ENCODE measurements at places on chromosomes 12 and 14.

GRCh38 chr12:31321897-31322228, 4.1 kb downstream of the SINHCAF start:
- DNase-seq, result no peak

DNA sequence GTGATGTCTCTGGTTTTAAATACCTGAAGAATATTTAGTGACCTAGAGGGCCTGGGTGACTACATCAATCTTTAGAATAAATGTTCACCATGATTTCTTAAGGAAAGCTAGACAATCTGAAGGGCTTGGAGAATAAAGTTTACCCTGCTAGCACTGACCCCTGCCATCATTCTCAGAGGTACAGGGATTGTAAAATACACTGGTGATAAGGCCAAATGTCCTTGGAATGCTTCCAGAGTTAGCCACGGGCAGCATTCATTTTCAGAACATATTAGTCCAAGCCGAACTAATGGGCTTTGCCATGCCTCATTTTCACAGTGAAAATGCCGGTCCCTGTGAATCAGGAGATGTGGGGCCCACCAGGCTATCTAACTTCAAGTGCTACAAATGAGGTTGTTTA, 1381.7 kb upstream of the SEL1L start:
- no peak for DNase-seq

- DNase-seq, result no peak
Measured at GRCh38 chr14:95426116-95426475, 90.4 kb downstream of the SYNE3 start.

DNA sequence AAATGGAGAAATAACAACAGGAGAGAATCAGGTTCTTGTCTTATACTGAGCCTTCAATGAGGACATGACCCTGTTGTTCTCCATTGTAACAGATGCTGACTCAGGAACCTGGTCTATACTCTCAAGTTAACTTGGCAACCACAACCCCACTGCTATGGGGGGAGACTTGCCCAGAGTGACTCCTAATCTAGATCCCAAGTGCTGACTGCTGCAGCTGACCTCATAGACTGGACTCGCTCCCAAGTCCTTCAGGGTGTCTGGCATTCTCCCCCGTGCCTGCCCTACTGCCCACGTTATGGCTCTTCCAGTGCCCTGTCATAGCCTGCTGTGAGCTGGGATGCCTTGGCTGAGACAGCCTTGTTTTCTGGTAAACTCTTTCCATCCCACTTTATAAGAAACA, 37.1 kb downstream of the NID2 start:
- no peak for DNase-seq

- peak; percentile 94 for DNase-seq
Measured at GRCh38 chr12:3698218-3698974, 54.5 kb downstream of the CRACR2A start.

DNA sequence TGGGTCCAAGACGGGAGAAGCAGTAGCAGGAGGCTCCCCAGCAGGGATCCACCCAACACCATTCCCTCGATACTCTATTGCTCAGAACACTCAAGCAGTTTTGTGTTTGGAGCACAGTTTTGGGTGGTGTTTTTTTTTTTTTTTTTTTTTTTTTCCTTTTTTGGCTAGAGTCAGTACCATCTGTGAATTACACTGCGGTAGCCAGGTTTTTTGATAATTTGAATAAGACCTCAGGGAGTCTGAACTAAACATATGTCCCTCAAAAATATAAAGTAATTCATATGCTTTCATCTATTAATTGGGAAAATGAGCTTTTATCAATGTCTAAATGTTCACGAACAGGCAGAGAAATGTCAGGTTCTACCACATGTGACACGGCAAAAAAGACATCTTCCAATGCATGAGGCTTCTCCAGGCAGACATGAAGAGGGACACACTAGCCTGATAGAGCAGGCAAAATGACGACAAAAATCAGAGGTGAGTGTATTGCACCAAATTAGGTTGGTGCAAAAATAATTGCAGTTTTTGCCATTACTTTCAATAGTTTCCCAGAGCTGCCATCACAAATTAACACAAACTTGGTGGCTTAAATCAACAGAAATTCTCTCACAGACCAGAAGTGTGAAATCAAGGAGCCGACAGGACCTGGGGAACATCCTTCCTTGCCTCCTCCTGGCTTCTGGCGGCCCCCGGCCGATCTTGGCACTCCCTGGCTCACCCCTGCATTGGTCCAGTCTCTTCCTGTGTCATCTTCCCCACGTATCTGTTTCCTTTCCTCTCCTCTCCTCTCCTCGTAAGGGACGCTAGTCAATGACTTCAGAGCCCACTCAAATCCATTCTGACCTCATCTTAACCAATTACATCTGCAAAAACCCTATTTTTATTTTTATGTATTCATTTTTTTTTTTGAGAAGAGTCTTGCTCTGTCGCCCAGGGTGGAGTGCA, 33.9 kb downstream of the FOXN3 start:
- no peak for DNase-seq

GRCh38 chr12:25382311-25383106, 131.8 kb upstream of the KRAS start:
- DNase-seq, result no peak

DNA sequence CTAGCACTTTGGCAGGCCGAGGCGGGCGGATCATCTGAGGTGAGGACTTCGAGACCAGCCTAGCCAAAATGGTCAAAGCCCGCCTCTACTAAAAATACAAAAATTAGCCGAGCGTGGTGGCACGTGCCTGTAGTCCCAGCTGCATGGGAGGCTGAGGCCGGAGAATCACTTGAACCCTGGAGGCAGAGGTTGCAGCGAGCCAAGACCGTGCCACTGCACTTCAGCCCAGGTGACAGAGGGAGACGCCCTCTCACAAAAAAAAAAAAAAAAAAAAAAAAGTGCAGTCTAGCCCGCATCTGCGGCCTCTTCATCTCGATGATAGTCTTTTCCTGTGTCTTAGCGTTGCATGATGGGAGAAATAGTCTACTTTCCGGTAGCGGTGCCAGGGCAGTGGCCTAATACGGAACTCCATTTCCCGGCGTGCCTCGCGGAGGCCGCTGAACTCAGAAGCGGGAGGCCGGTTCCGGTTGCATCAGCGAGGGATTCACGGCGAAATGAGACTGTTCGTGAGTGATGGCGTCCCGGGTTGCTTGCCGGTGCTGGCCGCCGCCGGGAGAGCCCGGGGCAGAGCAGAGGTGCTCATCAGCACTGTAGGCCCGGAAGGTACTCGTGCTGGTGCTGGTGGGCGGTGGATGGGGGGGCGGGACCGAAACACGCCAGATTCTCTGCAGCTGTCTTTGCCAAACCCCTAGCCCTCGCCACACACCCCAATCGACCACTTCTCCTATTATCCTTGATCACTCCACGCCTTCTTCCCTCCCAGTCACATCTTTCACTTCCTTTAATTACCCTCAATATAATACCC, at the start of gene MARS1:
Gene MARS1, plus strand, starts transcription at position 472 of the 805 bp plus-strand sequence. Its CDS starts 23 bp downstream, at position 495.
- DNase-seq, result peak; percentile 90

DNA sequence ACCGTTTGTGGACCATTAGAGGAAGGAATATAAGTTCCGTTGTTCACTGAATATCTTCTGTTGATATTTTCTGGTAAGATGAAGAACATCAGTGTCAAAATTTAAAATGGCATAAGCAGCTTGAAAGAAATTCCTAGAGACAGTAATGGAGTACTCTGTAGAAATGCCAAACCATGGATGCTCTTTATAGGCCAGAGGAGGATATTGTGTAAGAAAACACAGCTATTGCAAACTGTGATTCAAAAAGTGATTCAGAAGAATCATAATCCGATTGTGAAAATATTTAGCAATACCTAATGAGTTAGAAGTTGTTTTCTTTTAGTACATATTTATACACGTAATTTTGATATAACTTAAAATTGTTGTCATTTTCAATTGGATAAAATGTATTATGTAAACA, 102.8 kb downstream of the SLC16A7 start:
- DNase-seq, result peak; percentile 87

DNA sequence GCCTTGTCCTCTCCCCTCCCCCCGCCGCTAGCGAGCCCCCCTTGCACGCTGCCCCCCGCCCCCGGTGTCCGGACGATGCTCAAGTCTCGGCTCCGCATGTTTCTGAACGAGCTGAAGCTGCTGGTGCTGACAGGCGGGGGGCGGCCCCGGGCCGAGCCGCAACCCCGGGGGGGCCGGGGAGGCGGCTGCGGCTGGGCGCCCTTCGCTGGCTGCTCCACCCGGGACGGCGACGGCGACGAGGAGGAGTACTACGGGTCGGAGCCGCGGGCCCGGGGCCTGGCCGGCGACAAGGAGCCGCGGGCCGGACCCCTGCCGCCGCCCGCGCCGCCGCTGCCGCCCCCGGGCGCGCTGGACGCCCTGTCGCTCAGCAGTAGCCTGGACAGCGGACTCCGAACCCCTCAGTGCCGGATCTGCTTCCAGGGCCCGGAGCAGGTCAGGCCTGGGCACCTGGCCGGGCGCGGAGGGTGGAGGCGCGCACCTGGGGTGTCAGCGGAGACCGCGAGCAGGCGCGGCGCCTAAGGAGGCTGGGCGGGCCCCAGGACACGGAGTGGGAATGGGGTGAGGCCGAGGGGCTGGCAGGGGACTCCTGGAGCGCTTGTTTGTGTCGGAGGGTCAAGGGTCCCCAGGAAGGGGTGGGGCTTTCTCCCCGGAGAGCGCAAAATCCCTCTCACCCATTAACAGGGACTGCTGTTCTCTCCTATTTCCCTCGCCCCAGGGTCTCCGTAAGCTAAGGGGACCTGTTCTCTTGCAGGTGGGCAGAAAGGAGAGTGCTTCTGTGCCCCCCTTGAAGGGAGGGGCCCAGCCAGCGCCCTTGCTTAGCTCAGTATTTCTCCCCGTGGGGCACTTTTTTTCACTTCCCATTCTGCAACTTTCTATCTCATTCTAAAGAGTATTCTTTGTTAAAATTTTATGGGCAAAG, 810 bp downstream of the MARCHF9 start:
- no peak for DNase-seq

GRCh38 chr14:60134702-60135101, 30.5 kb downstream of the DHRS7 start:
- DNase-seq, result no peak

DNA sequence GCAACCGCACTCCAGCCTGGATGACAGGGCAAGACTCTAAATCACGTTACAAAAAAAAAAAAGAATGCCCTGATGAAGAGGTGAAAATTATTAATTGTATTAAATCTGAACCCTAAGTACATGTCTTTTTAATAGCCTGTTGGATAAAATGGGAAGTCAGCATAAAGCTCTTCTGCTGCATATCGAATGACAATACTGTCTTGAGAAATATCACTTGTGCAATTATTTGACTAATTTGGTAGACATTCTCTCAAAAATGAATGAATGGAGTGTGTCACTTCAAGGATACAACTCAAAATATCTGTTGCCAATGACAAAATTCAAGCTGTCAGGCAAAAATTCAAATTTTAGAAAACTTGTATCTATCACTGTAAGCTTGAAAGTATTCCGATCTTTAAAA, 38.9 kb downstream of the DNAI7 start:
- DNase-seq, result no peak

DNA sequence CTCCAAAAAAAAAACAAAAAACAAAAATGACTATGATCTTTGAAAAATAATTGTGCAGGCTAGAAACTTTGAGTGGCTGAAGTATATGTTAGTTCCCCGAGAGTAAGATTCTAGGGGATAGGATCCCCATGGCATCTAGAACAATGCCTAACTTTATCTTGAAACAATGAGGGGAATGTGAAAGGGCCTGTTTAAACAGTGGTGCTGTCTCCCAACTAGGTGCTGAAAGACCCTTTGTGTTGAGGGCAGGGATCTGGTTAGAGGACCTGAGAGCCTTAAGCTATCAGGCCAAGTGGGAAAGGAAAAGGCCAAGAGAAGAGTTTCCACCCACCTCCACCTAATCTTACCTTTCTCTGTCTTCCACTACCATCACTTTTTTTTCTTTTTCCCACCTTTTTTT, 6.8 kb upstream of the YLPM1 start:
- DNase-seq, result no peak

GRCh38 chr12:78034025-78034424, 203.3 kb downstream of the NAV3 start:
- DNase-seq, result no peak

GRCh38 chr14:22251090-22251489, 337.9 kb downstream of the DAD1 start:
- no peak for DNase-seq

- DNase-seq, result no peak
Measured at GRCh38 chr14:69312608-69313007, 52.6 kb downstream of the GALNT16 start.

DNA sequence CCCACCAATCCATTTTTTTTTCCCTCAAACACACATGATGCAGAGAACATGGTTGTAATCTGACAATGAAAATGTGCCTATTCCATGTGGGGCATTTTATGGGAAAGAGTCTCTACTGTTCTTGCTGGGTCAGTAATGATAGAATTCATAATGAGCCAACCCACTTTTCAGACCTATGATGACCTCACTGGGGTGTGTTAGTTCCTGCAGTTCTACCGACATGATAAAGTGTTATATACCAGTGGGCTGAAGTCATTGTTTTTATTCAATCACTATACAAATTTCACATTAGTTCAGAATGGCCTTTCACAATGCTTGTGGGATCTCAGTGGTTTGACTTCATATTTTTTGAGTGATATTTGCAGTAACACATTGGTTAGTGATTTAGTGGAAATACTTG, 47.5 kb downstream of the PPFIBP1 start:
- peak; percentile 90 for DNase-seq

DNA sequence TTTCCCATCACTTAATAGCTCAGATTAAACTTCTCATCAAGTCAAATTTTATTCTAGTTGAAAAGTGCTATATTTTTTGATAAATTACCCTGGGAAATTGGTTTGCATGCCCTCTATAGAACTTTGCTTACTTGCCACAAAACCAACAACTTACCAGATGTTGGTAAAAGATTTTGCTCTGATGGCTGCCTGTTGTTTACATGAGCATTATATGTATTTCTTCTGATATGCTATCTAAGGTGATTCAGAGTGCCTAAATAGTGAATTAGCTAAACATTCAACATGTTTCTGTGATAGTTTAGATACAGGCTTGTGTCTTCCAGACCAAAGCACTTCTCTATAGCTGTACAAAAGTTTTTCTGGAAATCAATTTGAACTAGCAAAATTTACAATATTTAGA, 51.0 kb downstream of the PPM1A start:
- DNase-seq, result no peak

GRCh38 chr14:68922886-68923285, 56.2 kb downstream of the ACTN1 start:
- DNase-seq, result no peak
